ENCODE measurements at places on chromosomes 11 and 22. TPM values are rescaled to one million over a fixed set of nuclear protein-coding genes. Genes with fewer than 3 reads are reported as not detected.

DNA sequence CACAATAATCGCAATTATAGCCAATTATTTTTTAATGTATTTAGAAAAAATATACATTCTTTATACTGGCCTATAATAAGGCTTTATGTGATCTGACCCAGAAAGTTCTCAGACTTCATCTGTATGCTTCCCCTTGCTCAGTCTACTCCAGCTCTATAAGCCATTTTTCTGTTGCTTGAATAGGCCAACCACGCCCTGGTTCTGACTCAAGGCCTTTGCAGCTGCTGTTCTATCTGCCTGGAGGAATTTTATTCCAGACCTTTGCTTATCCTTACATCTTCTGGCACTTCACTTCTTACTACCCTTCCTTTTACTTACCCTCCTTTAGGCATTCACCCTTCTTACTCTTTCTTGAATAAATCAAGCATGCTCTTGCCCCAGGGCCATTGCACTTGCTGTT, 54.9 kb upstream of the PDE3B start:
- no peak for DNase-seq

GRCh38 chr11:128893578-128894285, 2.6 kb downstream of the KCNJ5 start:
- no peak for DNase-seq

OR8A1 gene
- polyA plus RNA-seq, result not detected

OR51E1 gene
- 0.06 TPM for polyA plus RNA-seq

GRCh38 chr22:43238526-43239006, 51.6 kb upstream of the TTLL12 start:
- DNase-seq, result no peak

DDX25 gene
- 0.22 TPM for polyA plus RNA-seq

- no peak for DNase-seq
Measured at GRCh38 chr11:106959800-106960199, 58.5 kb downstream of the GUCY1A2 start.

GRCh38 chr22:27980424-27981148, 61.5 kb upstream of the PITPNB start:
- no peak for DNase-seq

- DNase-seq, result no peak
Measured at GRCh38 chr11:63032457-63032856, 16.8 kb upstream of the SLC22A8 start.
